Epithelial cell of prostate (primary cell): ENCODE measurements at places on chromosomes 1 and 21.

DNA sequence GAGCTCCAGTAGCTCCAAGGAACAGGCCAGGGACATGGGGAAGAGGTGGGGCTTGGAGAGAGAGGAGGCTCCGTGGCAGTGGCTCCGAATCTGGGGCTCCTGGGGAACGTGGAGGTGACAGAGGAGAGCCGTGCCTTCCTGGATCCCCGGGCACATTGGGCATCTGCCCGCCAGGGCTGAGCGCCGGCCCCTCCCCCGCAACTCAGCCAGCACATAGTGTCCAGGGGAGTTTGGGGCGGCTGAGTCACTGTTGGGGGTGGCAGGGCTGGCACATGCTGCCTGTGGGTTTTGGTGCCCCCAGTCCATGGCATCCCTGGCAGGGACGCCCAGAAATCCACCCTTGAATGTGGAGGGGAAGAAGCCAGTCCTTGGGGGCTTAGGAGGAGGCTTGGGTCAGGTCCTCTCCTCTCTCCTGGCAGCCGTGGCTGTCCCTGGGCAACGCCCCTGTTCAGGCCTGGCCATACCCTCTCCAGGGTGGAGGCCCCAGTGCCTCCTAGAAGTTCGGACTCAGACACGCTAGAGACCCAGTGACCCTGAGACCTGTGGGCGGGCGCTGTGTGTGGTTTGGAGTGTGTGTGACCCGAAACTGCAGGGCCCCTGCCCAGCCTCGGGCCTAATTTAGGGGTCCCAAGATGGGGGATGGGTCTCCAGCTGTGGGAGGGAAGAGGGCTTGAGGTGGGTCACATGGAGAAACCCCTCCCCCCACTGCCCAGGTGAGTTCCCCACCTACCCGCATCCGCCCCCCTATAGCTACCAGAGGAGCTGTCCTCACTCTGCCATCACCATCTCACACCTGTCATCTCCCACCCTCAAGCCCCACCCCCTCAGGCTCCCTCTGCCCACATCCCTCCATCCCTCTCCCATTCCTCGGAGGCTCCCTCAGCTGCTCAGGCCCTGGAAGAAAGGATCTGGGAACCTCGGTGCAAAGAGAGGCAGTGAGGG, 1.6 kb downstream of the HSPB7 start:
- no peak for DNase-seq

DNA sequence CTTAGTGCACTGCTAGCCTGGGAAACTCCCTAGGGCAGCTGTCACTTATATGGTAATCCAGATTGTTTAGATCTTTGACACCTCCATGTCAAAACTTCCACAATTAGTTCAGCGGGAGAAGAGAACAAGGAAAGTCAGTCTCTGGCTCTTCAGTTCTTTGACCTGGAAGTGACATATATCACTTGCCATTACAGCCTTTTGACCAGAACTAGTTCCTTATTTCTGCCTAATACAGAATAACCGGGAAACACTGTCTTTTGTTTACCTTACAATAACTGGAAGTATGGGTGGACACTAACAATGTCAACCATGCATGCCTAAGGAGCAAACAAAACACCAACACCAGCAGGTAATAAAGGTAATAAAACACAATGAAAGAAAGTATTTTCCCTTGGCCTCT, 68.3 kb downstream of the C4BPA start:
- no peak for DNase-seq

DNA sequence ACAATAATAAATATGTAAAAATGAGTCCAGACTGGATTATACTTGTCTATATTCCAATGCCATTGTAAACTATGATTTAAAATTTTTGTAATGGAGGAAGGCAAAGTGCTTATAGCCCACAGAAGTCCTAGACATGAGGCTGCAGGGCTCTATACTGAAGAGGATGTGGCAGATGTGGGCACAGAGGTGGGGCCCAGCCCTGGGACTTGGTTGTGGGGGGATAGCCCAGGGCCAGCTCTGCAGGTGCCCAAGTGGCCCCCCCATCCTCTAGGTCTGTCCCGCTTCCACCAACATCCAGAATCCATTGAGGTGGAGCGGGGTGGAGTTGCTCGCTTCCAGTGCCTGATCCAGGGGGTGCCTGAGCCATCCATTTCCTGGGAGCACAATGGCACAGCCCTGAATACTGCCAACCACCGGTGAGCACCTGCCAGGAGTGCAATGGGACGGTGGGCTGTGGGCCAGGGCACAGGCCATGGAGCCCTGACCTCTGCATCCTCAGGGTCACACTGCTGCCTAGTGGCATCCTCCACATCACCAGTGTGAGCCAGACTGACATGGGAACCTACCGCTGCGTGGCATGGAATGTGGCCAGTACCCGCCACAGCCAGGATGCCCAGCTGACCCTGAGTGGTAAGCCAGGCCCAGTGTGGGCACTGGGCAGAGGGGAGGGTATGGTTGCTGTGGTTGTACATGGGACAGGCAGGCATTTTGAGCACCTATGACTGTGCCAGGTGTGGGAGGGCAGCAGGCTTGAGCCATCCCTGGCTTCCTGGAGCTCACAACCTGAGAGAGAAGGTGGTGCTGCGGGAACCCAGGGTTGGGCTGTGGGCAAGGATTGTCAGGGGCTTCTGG, 21.0 kb downstream of the SLC27A3 start:
- DNase-seq, result no peak

DNA sequence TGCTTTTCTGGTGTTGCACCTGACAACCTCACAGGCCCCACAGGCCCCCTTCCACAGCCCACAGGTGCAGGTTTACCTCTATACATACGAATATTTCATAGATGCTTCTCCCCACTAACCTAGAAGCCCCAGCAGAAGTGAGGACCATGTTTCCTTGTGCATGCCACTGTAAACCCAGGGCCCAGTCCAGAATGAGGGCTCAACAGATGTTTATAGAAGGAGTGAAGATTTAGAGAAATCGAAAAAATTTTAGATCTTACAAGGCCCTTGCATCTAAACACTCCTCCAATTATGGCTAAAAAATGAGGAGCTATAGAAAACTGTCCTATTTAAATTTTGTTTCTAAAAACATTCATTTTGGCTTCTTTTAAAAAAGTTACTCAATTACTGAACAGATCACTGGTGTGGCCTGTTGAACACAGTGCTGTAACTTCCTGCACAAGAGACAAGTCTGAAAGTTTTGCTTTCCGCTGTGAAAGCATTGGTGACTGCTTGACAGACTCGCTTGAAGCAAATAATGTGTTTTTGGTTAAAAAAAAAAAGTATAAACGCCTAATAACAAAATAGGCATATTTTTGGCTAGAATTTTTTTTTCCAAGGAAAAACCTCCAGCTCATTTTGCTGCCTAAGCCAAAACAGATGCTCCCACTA, 1.2 kb downstream of the ABCB10 start:
- DNase-seq, result no peak

DNA sequence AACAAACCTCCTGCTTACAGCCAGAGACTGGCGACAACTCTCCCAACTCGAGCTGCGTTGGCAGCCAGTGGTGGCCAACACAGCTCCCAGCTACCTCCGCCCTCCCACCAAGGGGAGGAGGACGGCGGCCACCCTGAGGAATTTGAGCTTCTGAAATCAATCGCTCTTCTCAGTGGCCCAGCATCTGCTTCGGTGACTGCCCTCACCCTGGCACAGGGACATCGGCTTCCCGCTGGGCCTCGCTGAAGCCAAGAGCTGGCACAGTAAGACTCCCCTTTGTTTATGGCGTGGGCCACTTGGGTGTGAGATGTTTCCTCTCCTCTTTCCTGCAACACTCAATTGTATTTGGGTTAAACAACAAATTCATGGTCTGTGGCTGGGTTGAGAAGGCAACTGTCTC, 136.2 kb downstream of the ZBTB18 start:
- DNase-seq, result no peak

- no peak for DNase-seq
These were observed 57.2 kb downstream of the CDK18 start for GRCh38 chr1:205561501-205562203.

- DNase-seq, result no peak
These were observed 29.4 kb downstream of the PSMG1 start for GRCh38 chr21:39153842-39154241.

DNA sequence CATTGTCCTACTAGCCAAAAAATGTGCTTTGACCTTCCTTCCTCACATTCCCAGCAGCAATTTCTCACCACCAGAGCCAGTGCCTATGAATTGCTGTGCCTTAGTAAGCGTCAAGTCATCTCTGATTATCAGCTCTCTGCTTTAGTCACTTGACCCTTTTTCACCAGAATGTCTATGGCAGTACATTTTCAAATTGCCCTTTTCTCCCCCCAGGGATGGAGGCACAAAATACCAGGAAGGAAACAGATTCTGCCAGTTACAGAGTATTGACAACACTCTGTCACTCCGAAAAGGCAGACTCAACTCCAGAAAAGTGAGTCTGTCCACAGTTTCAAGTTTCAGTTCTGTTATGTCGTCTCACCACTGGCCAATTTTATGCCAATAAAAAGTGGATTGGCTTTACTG, 167.4 kb downstream of the TNFSF18 start:
- DNase-seq, result no peak

DNA sequence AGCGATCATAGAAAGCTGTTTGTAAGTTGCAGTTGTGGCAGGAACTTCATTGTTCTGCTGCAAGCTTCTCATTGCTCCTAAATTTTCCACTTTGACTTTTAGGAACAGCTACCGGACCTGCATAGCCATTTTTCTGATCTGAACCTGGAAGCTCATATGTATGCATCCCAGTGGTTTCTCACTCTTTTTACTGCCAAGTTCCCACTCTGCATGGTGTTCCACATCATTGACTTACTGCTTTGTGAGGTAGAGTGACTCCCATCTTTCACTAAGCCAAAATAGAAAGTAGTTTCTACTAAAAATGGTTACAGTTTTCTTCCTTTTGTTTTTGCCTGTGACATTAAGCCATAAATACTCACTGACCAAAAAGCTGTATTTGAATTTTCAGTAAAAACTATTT, 254.2 kb downstream of the GPR52 start:
- DNase-seq, result no peak

DNA sequence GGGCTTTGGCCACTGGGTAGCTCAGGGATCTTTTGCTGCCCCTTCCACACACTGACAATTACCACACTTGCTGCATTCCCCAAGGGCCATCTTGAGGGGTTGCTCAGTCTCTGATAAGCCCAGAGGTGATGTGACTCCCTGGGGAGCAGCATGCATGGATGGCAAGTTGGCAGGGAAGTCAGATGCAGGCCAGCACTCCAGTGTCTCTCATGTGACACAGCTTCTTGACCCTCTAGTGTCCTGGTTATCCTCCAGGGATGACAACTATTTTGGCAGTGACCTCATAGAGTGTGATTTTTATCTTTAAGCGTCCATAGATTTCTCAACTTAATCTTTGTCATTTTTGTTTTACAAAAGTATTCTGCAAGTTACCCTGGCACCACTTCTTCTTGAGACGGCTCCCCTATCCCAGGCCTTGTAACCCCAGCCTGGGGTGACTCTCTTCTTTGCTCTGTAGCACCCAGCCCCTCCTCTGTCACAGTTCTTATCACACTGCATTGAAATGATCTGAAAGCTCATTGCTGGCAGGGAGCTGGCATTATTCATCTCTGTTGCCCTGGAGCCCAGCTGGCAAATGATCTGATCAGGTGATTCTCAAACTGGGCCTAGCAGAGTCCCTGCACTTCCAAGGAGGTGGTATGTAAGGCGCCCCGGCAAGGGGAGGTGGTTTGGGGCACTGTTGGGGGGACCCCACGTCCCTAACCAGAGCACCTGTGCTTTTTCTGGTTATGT, 72.6 kb downstream of the TENT5C start:
- DNase-seq, result no peak
